ENCODE measurements at places on chromosomes 6 and 20.

DNA sequence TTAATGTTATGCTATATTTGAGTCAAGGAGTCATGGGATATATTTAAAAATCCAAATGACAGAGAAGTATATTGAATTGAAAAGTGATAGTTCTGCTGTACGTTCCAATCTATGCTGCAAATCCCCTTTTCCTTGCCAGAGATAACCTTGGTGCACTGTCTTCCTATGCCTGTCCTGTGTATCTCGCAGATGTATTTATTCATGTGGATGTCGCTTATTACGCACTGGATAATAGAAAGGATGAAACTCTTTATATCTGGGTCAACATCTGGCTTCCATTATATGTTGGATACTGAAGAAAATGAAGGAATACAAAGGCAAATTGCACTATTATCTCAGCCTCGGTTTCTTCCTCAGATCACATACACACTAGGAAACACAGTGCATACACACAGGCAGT lies 331.3 kb downstream of the BCKDHB start:
- DNase-seq = no peak

- DNase-seq = no peak
Observed at GRCh38 chr6:129646642-129647041, 63.3 kb downstream of the ARHGAP18 start.

GRCh38 chr6:13769655-13770053 lies 44.7 kb downstream of the MCUR1 start:
- DNase-seq = no peak

DNA sequence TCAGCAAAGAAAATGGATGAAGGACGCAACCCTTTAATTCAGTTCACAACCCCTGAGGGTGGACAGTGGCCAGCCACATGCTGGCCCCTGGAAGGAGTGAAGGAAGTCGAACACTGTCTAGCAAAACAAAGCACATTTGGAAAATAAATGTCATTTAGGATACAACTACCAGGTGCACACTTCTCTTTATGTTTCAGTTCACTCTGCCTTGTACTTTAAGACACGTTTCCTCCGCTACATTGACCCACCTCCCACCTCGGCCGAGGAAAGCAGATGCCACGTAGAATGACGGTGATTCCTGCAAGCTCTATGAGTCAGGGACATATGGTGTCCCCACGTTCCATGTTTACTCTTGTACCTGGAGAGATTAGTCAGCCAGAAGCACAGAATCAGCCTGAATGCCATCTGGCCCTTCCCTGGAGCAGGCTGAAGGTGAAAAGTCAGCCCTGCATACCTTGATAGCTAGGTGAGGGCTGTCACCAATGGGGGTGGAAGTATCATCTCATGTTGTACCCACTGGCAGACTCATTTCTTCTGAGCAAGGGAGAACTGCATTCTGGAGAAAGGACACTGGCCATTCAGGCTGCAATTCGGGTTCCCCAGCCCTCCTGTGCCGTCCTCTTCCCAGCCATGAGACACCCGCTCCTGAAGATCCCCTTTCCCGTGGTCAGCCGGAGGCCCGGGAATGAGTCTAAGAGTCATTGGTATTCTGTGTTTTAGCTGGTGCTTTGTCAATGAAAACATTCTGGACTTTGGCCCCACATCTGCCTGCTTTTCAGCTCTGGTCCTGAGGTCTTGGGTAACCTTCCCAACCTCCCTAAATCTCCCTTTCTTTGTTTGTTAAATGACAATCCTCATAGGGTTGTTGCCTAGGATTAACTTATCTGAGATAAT lies 60.6 kb downstream of the FOXA2 start:
- no peak for DNase-seq

- DNase-seq = no peak
Observed at GRCh38 chr6:64714073-64714472, 993.0 kb downstream of the EYS start.

DNA sequence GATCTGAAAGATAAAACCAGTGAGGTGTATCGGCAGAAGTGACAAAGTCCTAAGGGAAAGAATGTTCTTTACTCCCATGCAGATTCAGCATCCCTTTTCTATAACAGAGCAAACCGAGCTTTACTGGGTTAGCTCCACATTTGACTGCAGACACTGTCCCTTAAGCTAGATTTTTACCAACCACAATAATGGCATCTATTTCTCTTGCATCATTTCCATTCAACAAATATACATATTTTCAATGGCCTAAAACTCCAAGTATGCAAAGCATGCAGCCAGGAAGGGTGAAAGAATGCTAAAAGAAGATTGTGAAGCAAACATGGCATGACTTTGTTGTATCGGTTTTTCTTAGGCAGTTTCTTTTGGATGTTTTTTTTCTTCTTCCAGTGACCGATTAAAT lies 255.4 kb downstream of the OGFRL1 start:
- DNase-seq = no peak

DNA sequence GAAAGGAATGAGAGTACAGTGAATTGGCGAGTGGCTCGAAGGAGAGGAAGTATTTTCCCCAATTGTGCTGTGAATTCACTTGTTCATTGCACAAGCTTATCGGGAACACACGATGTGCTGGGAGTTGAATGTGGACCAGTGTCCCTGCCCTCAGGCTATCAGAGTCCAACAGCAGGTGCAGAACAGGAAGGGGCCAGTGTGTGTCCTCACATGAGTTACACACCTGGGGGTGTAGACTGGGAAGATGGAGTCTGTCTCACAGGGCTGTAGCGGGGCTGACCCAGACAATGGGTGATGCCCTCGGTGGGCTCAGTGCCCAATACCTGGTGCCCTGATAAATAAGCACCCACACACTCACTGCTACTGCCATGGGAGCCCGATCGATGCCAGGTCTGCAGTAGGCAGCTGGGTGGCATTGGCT lies 14.4 kb downstream of the DUSP22 start:
- DNase-seq = no peak

GRCh38 chr6:80338201-80338836 lies 231.8 kb downstream of the BCKDHB start:
- no peak for DNase-seq

- no peak for DNase-seq
Observed at GRCh38 chr20:9506964-9507369, 7.4 kb upstream of the LAMP5 start.

DNA sequence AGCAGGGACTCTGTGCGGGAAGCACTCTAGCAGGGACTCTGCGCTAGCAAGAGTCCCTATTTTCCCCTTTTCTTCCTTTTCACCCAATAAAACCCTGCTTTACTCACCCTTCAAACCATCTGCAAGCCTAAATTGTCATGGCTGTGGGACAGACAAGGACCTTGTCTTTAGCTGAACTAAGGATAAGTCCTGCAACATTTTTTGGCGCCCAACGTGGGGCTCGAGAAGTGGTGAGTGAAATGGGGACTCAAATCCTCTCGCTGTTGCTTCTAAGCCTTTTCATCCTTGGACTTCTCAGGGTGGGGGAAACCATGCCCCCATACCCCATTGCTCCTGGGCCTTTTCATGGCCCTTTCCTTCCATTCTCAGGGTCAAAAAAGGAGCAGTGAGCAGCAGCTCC lies 46.4 kb downstream of the IMPG1 start:
- DNase-seq = no peak

- no peak for DNase-seq
Observed at GRCh38 chr6:148235446-148235845, 107.2 kb upstream of the SASH1 start.

DNA sequence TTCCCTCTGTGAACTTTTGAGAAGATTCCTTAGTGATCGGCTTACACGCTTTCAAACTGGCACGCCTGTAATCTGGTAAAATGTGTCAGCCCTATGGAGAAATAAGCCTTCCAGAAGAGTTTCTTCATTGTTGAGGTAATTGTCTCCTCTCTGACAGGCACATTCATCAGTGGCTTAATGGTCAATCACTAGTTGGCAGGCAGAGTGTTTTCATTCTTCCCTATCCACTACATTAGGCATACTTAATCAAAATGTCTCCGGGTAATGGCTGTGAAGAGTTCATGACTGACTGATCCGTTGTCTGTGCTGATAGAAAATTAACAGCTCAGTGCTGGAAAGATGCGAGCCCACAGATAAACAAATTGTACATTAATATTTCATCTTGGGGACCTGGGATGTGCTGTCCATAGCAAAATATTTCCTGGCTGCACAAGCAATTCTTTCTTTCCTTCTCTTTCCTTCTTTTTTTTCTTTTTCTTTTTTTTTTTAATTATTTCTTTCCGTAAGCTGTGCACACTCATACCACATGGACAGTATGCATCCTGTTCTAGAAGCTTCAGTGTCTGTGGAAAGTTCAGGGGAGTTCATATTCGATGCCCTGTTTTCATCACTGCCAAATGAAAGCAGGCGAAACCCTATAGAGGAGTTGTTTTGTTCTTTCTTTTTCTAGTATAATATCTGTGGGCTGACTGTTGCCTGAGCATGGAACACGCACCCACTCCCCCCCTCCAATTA lies 31.4 kb downstream of the TSHZ2 start:
- DNase-seq = no peak

DNA sequence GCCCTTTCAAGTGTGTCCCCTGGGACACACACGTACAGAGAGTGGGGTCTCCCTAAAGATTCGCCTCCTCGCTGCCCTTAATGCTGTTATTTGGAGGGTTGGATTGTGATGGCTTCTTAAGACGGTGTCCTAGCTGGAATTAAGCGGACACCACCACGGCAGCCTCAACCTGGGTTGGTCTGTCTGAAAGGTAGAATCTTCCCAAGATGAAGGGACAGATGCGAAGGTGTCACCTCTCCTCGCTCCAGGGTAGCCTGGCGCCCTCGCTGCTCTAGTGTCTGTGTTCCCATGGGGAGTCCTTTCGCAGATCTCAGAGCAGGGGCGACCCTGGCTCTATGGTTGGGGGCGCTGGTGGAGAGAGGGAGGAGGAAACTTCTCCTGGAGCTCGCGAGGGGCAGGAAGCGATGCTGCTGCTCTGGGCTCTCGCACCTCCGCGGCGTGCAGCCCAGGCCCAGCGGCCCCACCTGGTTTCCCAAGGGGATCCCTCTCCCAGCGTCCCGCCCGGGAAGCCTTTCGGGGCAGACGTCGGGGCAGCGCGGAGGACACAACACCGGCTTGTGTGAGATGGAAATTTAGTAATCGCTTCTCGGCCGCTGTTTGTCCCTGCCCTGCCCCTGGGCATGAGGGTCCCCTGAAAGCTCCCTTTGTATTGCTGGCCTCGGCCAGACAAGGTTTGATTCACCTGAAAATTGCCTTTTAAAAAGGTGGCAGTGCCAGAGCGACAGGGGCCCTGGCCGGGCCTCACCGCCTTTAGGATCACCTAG lies 1.7 kb downstream of the RSPO3 start:
- no peak for DNase-seq

DNA sequence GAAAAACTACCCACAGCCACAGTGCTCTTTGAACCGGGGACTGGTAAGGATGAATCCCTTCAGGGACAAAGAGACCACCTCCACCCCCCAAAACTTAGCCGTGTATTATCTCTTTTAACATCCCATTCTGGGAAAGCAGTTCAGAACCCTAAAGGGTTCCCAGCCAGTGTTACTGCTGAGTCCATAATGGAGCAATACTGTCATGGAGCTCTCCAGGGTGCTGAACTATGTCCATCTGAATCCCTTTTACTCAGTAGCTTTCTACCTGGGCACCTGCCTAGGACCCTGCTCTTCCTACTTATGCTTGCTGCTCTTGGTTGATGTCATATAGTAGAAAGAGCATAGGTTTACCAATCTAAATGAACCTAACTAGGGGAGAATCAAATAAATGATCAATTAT lies 22.3 kb upstream of the SAYSD1 start:
- DNase-seq = no peak

DNA sequence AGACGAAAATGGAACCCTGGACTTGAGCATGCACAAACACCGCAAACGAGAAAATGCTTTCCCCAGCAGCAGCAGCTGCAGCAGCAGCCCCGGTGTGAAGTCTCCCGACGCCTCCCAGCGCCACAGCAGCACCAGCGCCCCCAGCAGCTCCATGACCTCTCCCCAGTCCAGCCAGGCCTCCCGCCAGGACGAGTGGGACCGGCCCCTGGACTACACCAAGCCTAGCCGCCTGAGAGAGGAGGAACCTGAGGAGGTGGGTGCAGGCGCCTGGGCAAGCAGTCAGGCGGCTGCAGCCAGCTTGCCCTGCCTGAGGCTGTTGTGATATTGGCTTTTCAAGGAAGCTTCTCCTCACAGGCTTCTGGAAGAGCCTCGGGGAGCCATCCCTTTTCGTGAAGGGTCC lies 35.8 kb upstream of the PCMTD2 start:
- DNase-seq = no peak

DNA sequence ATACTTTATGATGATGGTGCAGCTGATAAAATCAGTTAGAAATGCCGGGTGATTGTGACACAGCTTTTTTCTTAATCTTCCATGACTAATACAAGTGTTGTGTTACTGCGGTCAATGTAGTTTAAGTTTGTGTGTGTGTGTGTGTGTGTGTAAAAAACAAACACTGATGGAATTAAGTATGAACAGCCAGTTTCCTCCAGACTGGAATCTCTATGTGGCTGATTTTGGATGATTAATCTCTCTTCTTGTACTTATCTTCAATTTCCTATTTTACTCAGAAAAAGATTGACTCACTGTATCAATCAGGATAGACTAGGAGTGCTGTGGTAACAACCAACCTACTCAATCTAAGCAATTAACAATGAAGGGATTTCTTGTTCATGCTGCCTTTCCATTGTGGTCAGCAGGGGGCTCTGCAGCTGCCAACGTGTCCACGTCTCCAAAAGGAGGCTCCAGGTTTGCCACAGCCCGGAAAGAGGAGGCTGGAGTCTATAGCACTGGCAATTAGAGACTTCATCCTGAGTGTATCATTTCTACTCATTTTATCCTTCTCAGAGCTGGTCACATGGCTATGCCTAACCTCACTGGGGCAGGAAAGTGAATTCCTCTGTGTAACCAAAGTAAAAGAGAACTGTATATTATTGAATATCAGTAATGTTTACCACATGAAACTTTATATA lies 107.7 kb downstream of the CD109 start:
- DNase-seq = no peak

- no peak for DNase-seq
Observed at GRCh38 chr20:57372157-57372556, 19.0 kb upstream of the RBM38 start.

DNA sequence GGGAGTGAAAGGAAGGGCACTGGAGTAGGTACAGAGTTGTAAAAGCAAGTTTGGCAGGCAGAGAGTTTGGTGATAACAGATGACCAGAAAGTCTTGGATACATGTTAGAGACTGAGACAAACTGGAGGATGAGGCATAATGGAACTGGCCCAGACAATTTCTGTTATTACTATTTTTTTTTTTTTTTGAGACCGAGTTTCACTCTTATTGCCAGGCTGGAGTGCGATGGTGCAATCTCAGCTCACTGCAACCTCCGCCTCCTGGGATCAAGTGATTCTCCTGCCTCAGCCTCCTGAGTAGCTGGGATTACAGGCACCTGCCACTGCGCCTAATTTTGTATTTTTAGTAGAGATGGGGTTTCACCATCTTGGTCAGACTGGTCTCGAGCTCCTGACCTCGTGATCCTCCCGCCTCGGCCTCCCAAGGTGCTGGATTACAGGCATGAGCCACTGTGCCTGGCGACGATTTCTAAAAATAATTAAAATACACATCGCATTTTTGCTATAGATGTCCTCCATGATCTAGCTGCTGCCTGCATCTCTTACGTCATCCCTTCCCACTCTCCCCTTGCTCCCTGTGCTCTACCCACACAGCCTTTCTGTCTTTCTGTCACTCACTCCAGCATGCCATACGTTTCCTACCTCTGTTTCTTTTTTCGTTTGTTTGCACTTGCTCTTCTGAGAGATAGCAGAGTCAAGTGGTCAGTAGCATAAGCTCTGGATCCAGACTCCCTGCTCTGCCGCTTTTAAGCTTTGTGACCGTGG lies 23.5 kb downstream of the MAPK14 start:
- no peak for DNase-seq

Measured in hypothalamus (tissue), 51 donors.